ENCODE measurements at places on chromosomes 1 and 21.

- DNase-seq = no peak
These were observed 5.8 kb downstream of the ELF3 start for GRCh38 chr1:202016022-202016810.

GRCh38 chr1:198040880-198041279 lies 115.9 kb upstream of the NEK7 start:
- no peak for DNase-seq

DNA sequence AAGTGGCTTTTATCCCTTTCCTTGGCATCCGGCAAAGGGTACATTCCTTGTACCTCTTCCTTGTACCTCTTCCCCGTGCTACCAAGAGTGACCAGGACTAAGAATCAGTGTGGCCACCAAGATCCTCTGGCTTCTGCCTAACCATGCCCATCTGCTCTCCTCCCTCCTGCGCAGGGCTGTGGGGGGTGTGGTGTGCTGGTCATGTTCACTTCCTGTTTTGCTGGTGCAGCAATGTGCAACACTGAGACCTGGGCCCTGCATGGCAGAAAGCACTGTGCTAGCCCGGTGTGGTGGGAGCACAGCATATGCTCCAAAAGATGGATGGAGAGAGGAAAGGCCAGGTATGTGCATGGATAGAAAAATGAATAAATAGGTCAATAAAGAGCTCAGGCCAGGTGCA lies 33.3 kb upstream of the TENT5C start:
- no peak for DNase-seq

DNA sequence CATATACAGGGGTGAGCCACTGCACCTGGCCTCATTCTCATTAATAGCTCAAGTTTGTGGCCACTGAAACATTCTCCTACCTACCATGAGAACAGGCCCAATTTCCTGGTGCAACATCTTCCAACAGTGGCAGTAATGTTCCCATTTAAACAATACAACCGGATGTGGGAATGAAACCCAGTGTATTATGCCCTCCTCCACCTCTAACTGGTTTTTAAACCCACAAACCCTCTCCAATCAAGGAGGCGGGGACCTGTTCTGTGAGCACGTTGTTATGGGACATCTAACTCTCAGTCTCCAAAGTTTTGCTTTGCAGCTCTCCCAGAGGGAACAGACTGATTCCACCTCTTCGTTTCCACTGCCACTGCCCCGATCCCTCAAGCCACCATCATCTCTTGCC lies 2.6 kb downstream of the CTNNBIP1 start:
- DNase-seq = no peak

DNA sequence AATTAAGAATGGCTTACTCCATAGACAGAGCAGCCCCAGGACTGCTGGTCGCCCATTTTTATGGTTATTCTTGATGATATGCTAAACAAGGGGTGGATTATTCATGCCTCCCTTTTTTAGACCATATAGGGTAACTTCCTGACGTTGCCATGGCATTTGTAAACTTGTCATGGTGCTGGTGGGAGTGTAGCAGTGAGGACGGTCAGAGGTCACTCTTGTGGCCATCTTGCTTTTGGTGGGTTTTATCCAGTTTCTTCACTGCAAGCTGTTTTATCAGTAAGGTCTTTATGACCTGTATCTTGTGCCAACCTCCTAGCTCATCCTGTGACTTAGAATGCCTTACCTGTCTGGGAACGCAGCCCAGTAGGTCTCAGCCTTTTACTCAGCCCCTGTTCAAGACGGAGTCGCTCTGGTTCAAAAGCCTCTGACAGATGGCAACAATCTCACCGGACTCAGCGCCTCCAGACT lies 5.2 kb upstream of the AGPAT3 start:
- DNase-seq = no peak

DNA sequence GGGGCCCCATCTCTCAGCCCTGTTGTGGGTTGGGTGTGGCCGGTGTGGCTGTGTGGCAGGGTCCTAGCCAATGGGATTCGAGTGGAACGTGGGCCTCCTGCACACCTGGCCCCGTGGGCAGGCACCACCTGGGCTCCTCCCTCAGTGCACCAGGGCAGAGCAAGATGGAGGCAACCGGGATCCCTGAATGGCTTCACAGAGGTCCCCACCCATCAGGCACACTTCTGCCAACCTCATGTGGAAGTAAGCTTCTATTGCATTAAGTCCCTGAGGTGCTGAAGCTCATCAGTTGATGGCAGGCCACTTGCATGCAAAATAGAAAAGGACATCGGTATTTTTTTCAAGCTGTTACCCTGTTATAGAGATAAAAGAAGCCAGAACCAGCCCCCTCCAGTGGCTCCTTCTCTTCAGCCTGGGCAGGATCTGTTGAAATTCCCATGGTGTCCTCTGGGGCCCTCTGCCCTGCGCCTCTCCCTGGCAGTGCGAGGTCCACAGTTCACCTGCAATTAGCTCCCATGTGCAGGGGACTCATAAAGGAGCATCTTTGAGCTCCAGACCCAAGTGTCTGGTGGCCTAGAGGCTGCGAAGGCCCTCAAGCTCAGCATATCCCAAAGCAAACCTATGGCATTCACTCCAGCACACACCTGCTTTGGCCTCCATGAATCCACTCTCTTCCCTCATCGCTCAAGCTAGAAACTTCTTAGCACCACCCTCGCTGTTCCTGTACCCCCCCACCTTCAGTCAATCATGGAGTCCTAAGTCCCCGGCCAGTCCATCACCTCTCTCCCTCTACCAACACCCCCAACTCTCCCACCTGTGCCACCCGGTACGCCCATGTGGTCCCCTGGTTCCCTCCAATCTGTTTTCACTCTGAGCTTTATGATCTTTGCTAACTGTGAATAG lies 2.1 kb upstream of the SLC45A1 start:
- peak; percentile 22 for DNase-seq

- no peak for DNase-seq
These were observed 4.6 kb downstream of the KLHDC8A start for GRCh38 chr1:205351984-205352713.

DNA sequence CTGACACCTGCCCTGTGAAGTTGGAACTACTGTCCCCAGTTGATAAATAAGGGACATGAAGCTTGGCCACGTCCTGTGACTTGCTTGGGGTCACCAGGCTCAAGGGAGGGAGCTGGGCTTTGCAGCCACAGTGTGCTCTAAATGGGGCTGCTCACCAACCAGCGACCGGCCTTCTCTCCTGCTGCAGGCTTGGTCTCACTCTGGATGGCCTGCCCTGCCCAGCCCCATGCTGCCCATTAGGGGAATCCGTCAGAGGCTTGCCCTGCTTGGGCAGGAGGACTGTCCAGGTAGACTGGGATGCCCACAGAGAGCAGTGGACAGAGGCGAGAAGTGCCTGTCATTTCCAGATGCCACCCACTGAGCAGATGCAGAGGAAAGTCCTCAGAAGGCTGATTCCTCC lies 1.2 kb upstream of the CENPS start:
- DNase-seq = no peak

- DNase-seq = peak; percentile 41
These were observed 155.4 kb downstream of the CLEC20A start for GRCh38 chr1:178341261-178341956.
